Mucosa of descending colon (tissue), 3 donors: ENCODE measurements at places on chromosomes 2 and 18. TPM values are rescaled to one million over a fixed set of nuclear protein-coding genes. Genes with fewer than 3 reads are reported as not detected.

Gene EGR4
- total RNA-seq, result not detected

Gene POTEJ
- total RNA-seq, result 0.10 TPM

GRCh38 chr2:99451280-99451679, 38.5 kb downstream of the REV1 start:
- no peak for DNase-seq

- DNase-seq, result peak; percentile 58
These were observed 31.4 kb upstream of the CASP8 start for GRCh38 chr2:201228912-201229290.

DNA sequence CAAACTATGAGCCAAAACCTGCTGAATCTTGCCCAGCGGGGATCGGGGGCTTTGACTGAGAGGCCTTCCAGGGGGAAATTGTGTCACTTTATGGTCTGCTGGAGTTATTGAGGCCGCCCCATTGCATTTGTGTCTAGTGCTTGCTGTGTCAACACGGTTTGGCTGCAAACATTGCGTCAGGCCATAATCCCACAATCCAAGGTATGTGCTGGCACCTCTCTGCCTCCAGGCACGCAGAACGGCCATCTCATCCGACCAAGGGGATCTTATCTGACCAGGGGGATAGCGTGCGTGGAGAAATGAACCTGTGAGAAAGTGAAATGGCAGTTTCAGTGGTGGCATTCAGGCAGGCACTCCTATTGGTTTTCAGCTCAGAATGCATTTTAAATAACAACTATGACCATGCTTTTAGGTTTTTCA, 18.1 kb upstream of the LYPD6B start:
- DNase-seq, result peak; percentile 50

DNA sequence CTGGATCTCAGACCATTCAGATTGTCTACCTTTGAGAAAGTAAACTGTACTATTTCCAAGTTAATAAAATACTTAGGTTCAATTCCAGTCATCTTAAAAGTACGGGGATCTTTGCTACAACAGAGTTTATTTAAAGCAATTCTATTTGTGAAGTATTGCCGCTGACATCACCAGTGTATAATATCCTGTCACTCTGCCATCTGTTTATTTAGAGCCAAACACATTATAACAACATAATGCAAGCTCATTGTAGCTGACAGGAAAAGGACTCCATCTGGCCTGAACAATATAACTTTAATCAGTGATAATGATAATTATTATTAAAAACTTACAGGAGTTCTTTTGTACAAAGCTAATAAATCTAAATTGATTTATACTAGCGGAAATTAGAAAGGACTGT, 786.8 kb downstream of the ERBB4 start:
- DNase-seq, result no peak

DNA sequence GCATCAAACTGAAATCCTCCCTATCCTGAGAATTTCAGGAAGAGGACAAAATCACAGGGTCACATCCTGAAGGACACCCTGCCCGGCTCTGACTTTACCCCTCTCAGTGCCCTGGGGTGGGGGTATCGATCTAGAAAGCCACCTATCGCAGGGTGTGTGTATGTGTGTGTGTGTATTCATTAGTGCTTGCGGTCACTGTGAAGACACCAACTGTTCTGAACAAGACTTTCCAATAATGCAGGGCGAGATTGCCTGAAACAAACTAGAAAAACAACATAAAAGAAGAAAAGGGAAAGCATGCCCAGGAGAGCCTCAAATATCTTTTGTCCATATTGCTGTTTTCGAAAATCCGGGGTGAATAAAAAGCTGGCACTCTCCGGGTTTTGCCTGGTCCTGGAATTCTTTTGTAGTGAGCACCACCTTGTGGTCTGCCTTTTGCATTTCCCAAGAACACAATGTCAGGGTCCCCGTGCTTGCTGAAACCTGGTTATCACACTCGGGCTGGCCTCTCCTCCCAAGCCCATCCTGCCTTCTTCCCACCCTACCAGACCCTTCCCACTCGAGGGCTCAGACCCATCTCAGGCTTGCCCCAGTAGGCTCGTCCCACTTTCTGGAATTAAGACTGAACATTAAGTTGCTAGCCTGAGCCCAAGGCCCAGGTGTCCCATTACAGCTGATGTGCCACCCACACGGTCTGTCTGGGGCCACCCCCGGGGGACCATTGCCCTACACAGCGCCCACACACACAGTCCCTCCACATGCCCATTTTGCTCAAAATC, 25.0 kb upstream of the COPS8 start:
- DNase-seq, result peak; percentile 62

- DNase-seq, result no peak
These were observed 163.6 kb upstream of the ACAA2 start for GRCh38 chr18:49976795-49977560.

- no peak for DNase-seq
These were observed 32.3 kb upstream of the ITSN2 start for GRCh38 chr2:24392542-24393059.
